ENCODE measurements at places on chromosomes 5 and 9.

GRCh38 chr5:34749431-34749873 lies 89.5 kb upstream of the TTC23L start:
- DNase-seq: no peak

DNA sequence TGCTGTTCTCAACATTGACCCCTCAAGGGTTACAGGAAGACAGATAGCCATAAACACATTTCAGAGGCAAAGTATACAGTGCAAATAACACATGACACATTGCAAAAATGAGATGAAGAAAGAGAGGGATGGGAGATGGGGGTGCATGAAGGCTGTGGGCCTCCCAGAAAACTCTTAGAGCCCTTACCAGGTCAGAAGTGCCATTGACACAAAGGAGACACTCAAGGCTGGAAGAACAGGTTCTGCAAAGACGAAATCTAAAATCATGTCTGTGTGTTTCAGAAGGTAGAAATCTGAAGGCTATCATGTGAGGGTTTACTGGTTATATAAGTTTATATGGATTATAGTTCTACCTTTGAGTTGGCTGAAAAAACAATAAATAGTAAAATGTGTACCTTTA lies 318.8 kb downstream of the BNC2 start:
- no peak for DNase-seq

DNA sequence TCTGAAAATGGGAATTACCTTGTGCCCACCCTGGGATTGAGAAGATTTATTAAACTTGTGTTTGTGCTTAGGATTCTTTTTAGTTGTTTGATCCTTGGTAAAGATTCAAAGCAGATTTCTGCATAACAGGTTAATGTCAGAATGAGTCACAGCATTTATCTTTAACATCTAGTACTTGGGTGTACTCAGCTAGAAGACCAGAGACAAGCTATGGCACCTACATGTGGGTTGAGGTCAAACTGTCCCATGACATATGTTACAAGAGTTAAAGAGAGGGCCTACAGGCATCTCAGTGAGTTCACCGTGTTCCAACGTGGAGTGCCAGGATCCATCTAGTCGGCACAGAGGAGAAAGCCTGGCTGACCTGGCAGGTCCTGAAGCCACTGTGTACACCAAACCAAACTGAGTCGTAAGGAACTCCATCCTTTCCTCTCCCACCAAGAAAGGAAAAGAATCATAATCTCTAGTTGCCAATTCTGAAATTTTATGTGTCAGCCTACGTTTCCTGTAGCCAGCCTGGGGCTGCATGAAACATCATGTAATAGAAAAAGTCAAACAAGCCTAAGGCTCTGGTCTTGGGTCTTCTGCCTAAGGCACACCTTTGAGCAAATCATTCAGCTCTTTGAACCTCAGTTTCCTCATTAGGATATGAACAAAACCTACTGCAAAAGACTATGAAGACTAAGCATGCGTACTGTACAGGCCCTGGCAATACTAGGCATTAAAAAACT lies 73.7 kb downstream of the RCL1 start:
- no peak for DNase-seq

- DNase-seq: no peak
Observed at GRCh38 chr5:162289489-162289888, 221.9 kb downstream of the GABRG2 start.

DNA sequence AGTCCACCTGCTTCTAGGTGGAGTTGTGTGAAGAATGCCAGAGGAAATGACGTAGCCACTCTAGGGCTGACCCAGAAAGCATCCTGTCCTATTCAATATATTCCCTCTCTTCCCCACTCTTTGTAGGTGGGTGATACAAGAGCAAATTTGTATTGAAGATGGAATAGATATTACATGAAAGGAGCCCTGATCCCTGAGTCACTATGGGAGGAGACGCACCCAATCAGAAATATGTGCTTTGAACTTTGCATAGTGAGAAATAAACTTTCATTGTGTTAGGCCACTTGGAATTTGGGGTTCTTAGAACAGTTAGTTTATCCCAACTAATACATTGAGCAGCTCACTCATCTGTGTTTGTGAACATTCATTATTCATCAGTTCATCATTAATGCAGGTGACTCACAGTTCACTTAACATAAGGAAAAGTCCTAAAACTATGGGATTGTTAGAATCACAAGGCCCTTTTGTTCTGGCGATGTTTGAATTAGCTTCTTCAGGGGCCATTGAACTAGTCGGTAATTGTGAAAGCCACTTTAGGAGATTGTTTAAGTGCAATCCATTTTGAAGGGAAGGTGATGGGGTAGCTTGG lies 26.9 kb upstream of the NTRK2 start:
- DNase-seq: no peak

DNA sequence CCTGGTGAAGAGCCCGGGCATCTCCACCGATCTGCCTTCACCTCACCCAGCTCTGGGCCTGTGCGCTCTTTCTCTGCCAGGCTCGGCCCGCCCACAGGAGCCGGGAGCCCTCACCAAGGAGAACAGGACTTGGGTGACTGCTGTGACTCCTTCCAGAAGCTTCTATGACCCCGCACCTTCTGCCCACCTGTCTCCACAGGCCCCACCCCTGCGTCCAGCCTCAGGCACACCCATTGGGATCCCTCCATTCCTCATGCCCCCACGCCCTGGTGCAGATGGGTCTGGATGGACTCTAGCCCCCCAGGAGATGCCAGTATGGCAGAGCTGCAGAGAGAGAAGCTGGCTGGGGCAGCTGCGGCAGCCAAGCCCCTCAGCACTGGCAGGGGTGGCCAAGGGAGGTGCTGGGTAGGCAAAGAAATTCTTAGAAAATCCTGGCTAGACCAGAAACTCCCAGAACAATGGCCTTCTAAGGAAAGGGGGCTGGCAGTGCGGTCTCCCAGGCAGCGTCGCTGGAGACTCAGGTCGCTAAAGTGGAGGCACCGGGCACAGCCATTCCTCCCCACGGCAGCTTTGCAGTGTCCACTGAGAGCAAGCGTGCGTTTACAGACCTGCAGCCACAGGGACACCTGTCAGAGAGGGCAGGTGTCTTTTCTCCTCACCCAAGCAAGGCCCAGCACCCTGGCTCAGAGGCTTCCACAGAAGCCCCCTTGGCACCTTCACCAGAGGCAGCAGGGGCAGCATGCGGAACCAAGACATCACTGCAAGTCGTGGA lies 17.3 kb downstream of the LPCAT1 start:
- no peak for DNase-seq

GRCh38 chr9:21294364-21294774 lies 10.7 kb downstream of the IFNA5 start:
- DNase-seq: no peak

- DNase-seq: peak; percentile 42
Observed at GRCh38 chr5:1174122-1174936, 27.1 kb upstream of the SLC6A19 start.

DNA sequence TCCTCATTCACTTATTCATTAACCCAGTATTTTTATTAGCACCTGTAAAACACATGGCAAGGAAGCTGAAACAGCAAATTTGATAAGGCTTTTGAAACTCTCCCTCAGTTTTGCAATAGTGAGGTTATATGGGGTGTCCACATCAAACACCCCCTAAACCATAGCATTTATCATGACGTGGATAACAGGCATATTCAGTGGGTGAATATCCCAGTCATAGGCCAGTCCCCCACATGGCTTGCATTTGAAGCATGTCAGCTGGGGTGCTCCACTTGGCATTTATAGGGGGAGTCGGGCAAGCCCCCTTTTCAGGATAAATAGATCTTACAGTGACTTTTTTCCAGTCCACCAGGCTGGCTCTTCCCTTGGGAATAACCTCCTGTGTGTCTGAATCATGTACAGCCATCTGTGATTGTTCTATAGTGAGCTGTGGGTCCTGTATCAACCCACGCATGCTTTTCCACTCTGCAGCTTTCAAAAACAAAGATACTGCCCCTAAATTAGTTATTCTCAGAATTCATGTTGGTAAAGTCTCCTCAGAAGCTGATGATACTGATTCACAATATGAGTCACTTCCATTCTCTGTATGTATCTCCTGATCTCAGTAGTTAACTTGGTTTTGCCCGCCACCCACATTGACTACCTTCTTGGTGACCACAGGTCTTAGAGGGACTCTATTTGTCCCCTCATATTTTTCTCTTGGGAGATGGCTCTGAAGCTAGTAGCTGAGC lies 84.4 kb upstream of the SPIN1 start:
- DNase-seq: peak; percentile 28

DNA sequence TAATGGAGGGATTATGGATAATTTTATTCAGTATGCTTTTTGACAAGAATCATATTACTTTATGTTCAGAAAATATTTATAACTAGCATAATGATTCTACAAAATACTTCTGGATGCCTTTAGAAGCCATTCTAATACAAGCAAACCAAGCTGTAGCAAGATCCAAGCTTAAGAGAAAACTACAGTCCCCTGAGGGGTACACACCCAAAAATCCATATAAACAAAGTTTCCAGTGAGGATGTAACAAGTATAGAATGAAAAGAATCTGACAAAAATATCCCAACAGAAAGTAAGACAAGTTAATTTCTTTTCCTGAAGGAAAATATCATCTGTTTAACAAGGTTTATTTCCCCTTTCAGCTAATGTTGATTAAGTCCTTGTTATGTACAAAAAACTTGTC lies 53.9 kb downstream of the MLLT3 start:
- no peak for DNase-seq

- DNase-seq: no peak
Observed at GRCh38 chr5:149946118-149946517, 1.5 kb upstream of the PDE6A start.

GRCh38 chr9:127769929-127770582 lies 8.4 kb downstream of the SH2D3C start:
- DNase-seq: no peak
